ENCODE measurements at places on chromosomes 12 and 14.

- DNase-seq = no peak
Measured at GRCh38 chr12:104730763-104731162, 227.3 kb downstream of the SLC41A2 start.

- DNase-seq = no peak
Measured at GRCh38 chr14:91830777-91831176, 36.6 kb downstream of the TC2N start.

- DNase-seq = no peak
Measured at GRCh38 chr12:1628666-1629337, at the start of gene WNT5B. WNT5B (plus strand) TSS chr12:1629231; CDS start chr12:1631355, 2,124 bp downstream.

DNA sequence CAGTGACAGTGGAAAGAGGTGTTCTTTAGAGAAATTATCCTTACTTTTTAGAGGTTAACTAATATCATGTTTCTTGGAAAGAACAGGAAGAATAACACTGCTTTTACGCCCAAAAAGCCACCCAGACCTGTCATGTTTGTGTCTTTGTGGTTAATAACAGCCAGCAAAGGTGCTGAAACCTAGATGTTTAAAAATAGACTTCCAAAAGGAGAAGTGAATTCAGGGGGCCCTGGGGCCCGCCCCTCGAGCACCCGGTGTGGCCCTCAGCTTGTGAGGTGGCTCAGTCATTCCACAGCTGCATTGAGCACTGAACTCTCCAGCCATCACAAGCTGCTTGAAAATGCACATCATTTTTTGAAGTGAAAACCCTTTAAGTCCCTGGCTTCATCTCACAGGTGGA, 20.8 kb upstream of the AMN start:
- DNase-seq = no peak

DNA sequence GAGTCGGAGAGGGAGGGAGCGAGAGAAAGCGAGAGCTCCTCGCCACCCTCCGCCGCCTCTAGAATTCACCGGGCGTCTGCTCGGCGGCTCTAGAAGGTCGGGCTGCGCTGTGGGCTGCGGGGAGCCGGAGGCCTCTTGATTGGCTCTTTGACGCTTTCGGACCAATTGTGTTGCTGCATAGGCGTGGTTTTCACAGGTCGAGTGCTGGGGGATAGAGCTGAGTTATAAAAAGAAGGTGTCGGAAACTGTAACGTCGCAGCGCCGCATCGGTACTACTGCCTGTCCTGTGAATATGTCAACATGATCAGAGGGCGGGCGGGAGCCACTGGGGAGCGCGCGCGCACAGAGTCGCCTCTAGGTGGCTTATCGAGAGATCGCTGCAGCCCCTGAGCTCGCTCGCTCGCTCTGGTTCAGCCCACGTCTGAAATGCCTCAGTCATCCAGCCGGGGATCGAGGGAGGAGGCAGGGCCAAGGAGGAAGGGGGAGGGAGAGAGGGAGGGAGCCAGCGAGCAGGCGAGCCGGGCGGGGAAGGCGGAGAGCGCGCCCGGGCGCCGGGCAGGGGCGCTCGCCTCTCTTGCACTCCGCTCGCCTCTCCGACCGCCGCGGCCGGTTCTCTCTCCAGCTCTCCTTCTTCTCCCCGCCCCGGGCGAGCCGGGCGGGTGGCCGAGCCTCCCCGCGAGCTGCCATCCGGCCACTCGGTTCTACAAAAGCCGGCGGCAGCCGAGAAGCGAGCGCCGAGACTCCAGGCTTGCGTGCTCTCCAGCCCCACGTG, at the start of gene TBX3:
TBX3 (minus strand) TSS at position 78 of the 772 bp plus-strand sequence. CDS start 975 bp downstream, outside the sequence.
- peak; percentile 23 for DNase-seq

- no peak for DNase-seq
Measured at GRCh38 chr12:80129895-80130530, 30.7 kb downstream of the OTOGL start.

GRCh38 chr12:20463913-20464524, 95.7 kb downstream of the PDE3A start:
- DNase-seq = no peak

DNA sequence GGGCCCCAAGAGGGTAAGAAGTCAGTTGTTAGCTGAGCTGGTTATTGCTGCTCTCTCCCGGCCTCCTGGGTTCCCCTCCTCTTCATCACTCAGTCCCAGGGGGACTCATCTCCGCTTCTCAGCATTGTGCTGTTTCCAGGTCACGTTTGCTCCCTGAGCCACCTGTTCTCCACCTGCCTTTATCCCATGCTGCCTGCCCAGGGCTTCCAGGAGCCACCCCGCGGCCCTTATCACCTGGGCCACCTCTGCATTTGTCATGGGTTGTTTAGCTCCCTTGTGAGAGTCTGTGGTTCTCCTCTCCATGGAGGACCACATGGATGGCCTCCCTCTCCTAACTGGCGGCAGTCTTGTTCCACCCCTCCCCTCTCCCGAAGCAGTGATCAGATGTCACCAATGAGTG, 36.0 kb downstream of the SYNDIG1L start:
- DNase-seq = no peak

GRCh38 chr12:51911307-51911706, 4.0 kb downstream of the ACVRL1 start:
- no peak for DNase-seq

DNA sequence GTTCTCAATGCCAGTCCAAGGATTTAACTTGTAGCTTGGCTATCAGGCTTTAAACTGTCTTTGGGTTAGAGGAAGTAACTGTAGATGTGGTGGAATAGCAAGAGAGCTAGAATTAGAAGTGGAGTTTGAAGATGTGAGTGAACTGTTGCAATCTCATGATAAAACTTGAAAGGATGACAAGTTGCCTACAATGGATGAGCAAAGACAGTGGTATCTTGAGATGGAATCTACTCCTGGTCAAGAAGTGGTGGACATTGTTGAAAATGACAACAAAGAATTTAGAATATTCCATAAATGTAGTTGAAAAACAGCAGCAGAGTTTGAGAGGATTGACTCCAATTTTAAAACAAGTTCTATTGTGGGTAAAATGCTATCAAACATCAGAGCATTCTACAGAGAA, 199.0 kb downstream of the DUSP6 start:
- DNase-seq = no peak

- DNase-seq = no peak
Measured at GRCh38 chr14:28952161-28952560, 185.6 kb downstream of the FOXG1 start.
